ENCODE measurements at places on chromosomes 1 and 21.

- no peak for DNase-seq
Measured at GRCh38 chr1:160674415-160674814, 27.6 kb upstream of the SLAMF1 start.

DNA sequence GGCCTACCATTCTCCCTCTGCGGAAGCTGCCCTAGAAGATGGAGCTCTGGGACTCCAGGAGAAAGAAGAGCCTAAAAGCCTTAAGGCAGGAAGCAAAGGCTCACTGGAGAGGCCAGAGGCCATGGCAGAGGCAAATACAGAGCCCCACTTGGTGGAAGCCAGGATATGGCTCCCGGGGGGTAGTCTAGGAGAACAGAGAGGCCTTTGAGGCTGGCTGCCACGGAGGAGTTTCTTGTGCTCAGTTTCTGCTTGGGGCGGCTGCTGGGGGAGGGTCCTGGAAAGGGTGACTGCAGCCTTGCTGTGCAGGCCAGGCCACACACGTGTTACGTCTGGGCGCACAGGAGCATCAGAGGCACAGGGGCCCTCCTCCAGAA, 5.4 kb downstream of the CC2D1B start:
- DNase-seq = no peak

DNA sequence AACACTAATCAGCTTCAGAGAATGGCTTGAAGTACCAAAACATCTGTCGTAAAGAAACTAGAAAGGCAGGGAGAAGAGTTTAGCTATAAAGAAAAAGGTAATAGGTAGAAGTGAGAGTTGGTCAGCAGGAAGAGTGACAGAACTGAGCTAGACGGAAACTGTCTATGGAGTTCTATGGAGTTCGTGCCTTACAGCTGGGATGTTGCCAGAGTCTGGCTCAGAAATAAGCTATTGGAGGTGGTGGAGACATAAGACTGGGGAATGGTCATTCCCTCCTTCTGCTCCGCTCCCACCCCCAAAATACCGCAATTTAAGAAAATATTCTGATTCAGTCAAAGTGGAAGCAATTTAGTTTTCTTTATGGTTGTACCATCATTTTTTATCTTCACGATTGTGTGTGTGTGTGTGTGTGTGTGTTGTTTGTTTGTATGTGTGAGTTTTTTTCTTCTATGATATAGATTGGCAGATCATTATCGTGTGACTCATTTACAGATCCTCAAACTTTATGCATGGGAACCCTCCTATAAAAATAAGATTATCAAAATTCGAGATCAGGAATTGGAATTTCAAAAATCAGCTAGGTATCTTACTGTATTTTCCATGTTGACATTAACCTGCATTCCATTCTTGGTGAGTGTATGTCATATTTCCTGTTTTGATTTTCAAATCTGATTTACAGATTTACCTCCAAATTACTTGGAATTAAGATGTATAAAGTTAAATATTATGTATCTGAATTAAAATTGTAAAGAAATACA, 79.0 kb downstream of the HSPA13 start:
- DNase-seq = no peak

GRCh38 chr21:42388740-42389448, 7.0 kb downstream of the TMPRSS3 start:
- DNase-seq = no peak

DNA sequence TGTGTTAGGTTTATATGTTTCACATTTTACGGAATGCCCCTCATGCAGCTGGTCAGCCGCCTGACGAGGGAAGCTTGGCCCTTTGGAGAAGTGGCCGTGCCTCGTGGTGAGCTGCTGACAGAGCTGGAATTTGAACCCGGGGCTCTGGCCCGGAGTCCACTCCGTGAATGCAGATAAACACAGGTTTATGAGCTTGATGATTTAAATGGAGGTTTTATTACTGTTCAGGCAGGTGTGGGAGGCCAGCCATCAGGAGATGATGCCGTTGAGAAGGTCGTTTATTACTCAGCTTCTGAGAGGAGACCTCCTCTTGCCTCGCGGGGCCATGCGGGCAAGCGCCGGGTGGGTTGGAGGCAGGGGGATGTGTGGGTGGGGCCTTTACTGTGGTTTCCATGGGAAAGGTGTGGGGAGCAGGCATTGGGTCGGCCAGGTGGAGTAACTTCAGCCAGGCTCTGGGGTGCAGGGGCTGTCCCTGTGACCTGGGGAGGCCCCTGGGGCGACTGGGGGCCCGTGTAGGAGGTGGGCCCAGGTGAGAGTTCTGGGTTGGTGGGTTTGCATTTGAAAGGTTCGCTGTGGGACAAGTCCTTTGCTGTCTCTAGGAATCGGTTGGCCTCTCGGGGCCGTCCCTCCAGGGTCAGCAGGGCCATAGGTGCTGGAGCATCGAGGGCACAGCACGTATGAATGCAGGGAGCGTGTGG, 22.0 kb downstream of the PRKCZ start:
- DNase-seq = no peak

DNA sequence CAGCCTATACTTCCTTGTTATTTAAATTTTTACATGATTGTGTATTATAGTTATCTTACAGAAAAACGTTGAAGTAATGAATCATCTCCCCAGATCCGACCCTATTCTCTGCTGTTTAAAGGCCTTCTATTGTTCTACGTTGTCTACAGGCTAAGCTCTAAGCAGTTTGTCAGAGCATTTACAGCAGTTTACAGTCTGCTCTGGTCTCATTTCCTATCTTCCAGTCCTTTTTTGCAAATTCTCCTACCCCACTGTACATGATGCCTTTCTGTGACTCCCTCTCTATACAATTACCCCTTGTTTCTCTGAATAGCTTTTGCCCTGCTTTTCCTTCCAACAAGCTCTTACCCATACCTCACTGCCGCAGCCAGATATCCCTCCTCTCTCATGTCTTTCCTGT, 319.2 kb upstream of the FMN2 start:
- no peak for DNase-seq

- no peak for DNase-seq
Measured at GRCh38 chr1:181390410-181391077, 92.8 kb upstream of the CACNA1E start.

All from CD8-positive, alpha-beta T cell (primary cell).